ENCODE measurements at places on chromosomes 4 and X.

GRCh38 chrX:44480591-44480990 is 62.1 kb downstream of the FUNDC1 start:
- no peak for DNase-seq

DNA sequence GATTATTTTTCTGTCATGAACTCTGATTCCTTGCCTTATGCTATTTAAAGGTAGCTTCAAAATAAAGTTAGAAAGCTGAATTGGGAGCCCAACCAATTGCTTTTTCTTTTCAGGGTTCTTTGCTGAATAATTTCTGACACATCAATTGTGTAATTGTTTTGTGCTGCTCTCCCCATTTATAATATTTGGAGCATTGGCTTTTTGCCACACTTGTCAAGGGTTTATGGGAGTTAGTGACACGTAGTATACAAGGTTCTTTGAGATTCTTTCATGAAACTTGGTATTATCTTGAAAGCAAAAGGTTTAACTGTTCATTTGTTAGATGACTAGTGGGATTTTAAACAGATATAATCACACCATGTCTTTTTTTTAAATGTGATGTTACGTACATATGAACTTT is 80.9 kb downstream of the POLA1 start:
- peak; percentile 38 for DNase-seq

GRCh38 chrX:133444952-133445831 is 29.9 kb upstream of the GPC4 start:
- peak; percentile 91 for DNase-seq

DNA sequence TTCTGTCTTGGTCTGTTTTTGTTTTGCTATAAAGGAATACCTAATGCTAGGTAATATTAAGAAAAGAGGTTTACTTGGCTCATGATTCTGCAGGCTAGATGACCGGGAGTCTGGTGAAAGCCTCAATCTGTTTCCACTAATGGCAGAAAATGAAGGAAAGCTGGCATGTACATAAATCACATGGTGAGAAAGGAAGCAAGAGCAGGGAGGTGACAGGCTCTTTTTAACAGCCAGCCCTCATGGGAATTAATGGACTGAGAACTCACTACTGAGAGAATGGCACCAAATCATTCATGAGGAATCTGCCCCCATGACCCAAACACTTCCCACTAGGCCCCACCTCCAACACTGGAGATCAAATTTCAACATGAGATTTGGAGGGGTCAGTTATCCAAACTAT is 27.6 kb downstream of the SATL1 start:
- DNase-seq: no peak

DNA sequence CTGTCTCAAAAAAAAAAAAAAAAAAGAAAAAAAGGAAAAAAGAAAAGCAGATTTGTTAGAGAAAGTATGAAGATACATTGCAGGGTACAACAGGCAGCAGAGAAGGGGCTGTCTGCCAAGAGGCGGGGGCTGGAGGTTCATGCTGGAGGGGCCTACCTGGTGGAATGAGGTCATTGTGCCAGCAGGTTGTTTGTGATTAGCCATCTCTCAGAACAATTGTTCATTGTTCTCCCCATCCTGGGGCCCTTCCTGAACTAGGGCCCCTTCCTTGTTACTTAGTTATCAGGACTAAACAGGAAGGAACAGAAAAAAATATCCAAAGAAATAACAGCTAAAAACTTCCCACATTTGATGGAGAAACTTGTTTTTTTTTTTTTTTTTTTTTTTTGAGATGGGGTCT is 14.0 kb upstream of the GPKOW start:
- DNase-seq: no peak

DNA sequence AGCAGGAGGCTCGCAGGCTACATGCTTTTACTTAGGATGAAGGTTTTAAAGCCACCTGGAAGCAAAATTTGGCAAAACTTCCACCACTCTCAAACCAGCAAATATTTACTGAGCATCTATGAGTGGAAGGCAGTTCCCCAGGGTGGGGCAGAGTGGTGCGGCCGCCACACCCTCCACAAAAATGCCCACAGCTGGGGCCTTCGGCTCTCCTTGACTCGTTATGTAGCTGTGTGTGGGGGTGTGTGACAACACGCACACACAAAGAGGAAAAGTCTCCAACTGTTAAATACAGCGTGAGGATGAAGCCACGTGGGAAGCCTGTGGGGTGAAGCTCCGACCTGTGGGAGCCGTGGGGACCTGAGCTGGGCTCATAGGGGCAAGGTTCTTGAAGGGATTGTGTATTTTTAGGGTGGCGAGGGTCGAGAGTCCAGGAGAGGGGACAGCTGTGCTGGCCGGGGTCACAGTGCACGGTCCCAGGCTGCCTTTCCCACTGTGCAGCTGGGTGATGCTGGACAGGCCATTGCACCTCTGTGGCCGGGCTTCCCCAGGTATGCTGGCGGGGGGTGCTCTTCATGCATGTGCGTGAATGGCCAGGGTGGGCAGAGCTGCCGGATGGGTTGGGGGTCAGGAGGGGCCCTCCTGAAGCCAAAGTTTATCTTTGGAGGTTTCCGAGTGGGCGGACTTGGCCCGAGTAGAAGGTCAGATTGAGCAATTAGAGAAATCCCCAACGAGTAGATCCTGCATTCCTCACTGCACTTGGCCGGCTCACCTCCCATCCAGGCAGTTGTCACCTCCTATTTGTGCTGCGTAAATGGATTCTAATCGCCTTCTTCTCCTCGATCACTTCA is 25.4 kb downstream of the SORCS2 start:
- no peak for DNase-seq
